ENCODE measurements at places on chromosomes 13 and 19. TPM values are rescaled to one million over a fixed set of nuclear protein-coding genes. Genes with fewer than 3 reads are reported as not detected.

DNA sequence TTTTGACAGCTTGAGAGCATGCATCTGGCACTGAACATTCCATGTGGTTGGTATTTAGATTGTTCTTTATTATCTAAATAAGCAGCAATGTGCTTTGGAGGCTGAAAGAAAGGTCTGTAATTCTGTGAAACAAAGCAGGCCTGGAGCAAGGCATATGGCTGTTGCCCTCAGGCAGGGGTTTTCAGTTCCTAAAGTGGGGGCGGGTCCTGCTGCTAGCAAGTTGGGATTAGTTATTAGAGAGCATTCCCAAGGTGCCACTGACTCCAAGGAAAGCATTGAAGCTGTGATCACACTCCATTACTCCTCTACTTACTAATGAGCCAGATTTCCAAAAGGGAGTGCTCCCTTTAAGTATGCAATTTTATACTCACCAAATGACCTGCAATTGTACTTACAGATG is 432.2 kb downstream of the OLFM4 start:
- H3K4me3 ChIP-seq = no peak overlapping the region
- H3K4me1 ChIP-seq = no peaks in the 10 kb centered on the region
- no peaks in the 10 kb centered on the region for H3K36me3 ChIP-seq
- DNase-seq = no peak
- no peak overlapping the region for H3K27ac ChIP-seq

- no peak overlapping the region for H3K4me3 ChIP-seq
- peak; percentile 97 for DNase-seq
- H3K4me1 ChIP-seq = peaks cover 26% of the 10 kb centered on the region
- H3K27me3 ChIP-seq = no peaks in the 10 kb centered on the region
- no peaks in the 10 kb centered on the region for H3K36me3 ChIP-seq
These were observed 1.7 kb upstream of the ELANE start for GRCh38 chr19:850221-850978.

GRCh38 chr13:42364613-42365000 is 92.7 kb downstream of the AKAP11 start:
- no peak for DNase-seq
- H3K27me3 ChIP-seq = no peaks in the 10 kb centered on the region
- peaks cover 13% of the 10 kb centered on the region for H3K4me1 ChIP-seq
- no peak overlapping the region for H3K4me3 ChIP-seq

- peaks cover 62% of the 10 kb centered on the region for H3K27me3 ChIP-seq
- H3K36me3 ChIP-seq = no peaks in the 10 kb centered on the region
- no peak for DNase-seq
- peaks cover 3% of the 10 kb centered on the region for H3K4me1 ChIP-seq
- no peak overlapping the region for H3K4me3 ChIP-seq
These were observed 3.2 kb upstream of the IFNL4 start for GRCh38 chr19:39251846-39252245.

DNA sequence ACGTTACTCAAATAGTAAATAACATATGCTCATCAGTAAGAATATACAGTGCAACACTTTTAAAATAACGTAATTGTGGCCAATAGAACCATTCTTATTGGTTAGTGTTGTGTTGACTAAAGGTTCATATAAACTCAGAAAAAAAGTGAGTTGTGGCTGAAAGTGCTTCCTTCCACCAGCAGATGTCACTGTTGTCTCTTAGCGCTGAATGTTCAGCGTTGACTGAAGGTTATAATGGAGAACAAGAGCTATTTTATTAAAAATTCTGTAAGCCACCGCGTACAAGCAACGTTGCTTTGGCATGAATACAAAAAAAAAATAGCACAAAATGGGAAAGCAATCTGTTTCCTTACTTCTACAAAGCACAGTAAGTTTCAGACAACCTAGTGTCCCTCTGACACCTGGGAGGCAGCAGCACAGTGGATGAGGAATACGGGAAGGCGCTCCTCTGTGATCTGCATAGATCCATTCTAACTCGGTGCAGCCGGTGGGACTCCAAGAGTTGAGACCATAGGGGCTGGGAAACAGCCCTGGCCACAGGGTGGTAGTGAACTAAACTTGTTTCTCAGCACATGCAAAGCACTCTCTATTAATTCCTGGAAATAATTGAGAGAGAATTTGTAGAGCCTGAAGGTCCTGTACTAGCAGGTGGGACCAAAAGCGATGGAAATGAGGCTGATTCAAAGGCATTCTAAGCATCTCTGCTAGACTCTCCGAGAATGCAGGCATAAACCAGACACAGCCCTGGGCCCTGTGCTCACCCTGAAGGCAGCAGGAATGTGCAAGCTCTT is 23.9 kb upstream of the OXGR1 start:
- H3K27me3 ChIP-seq = peaks cover 24% of the 10 kb centered on the region
- H3K4me3 ChIP-seq = peak overlapping the region; percentile 48
- DNase-seq = no peak
- no peaks in the 10 kb centered on the region for H3K36me3 ChIP-seq
- H3K27ac ChIP-seq = no peak overlapping the region

- H3K27me3 ChIP-seq = no peaks in the 10 kb centered on the region
- DNase-seq = no peak
- no peak overlapping the region for H3K4me3 ChIP-seq
These were observed 274.8 kb downstream of the TSHZ3 start for GRCh38 chr19:31074199-31075125.

DNA sequence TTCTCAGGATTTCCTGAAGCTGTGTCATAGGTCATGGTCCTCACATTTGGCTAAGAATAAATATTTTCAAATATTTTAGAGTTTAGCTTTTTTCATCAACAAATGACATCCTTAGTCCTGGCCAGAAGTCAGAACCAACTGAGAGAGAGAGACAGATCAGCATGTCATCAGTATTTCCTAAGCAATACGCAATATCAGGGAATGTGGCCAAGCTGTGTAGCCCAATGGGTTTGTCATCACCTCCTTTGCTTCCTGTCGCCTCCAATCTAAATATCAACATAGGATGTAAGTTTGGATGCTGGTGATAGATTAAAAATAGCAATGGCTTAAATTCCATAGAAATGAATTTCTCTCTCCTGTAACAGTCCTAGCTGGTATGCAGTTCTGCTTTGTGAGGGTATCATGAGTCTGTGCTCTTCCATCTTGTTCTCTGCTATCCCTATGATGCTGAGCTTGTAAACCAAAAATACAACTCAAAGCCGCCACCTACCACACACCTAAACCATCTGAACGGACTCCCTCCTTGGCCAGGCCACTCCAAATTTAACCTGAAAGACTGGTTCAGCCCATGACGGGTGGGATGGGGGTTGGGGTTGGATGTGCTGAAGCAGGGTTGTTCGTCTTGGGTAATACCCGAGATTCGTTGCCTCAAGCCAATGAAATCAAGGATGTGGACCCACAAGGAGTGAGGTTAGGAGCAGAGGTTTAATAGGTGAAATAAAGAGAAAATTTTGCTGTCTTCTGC is 10.0 kb upstream of the IGSF23 start:
- peaks cover 15% of the 10 kb centered on the region for H3K27me3 ChIP-seq
- no peak overlapping the region for H3K27ac ChIP-seq

DNA sequence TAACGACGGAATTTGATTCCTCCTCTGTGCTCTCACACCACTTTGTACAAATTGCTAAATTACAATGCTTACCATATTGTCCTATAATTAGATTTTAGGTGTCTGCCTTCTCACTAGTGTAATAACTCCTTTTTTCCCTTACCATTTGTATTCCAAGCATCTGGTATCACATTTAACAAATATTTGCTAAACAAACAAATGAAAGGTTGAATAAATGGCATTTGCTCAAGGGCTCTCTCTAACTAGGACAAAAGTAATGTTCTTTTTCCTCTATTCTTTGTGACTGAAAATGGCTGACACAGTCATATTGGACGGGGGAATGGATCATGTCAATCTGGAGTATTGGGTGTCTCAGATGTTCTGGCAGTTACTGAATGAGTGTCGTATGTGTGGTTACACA is 99.7 kb downstream of the ENOX1 start:
- H3K27ac ChIP-seq = peak overlapping the region; percentile 3
- DNase-seq = no peak
- no peaks in the 10 kb centered on the region for H3K36me3 ChIP-seq
- H3K4me1 ChIP-seq = peaks cover 28% of the 10 kb centered on the region

MEDAG gene
- total RNA-seq = 2.0 TPM

GRCh38 chr13:80477661-80478443 is 136.9 kb upstream of the SPRY2 start:
- peaks cover 28% of the 10 kb centered on the region for H3K4me1 ChIP-seq
- no peak overlapping the region for H3K27ac ChIP-seq
- no peaks in the 10 kb centered on the region for H3K27me3 ChIP-seq
- H3K36me3 ChIP-seq = no peaks in the 10 kb centered on the region
- no peak for DNase-seq

DNA sequence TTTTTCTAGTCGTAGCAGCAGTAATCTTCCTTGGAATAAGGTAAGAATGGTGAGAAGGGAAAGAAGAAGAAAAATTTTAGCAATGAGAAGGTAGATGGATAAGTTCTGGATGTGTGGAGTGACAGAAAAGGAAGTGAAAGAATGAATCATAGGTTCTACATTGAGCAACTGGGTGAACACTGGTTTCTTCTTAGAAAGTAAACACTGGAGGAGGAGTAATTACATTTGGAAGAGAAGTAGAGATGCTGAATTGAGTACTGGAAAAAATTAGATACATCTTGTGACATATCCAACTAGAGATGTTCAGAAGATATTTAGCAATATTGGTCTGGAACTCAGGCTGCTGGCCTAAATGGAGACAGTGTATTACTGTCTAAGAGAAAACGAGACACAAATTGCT is 148.5 kb downstream of the GPC5 start:
- H3K36me3 ChIP-seq = peaks cover 3% of the 10 kb centered on the region
- H3K27me3 ChIP-seq = no peaks in the 10 kb centered on the region
- no peak for DNase-seq
- no peaks in the 10 kb centered on the region for H3K4me1 ChIP-seq

DNA sequence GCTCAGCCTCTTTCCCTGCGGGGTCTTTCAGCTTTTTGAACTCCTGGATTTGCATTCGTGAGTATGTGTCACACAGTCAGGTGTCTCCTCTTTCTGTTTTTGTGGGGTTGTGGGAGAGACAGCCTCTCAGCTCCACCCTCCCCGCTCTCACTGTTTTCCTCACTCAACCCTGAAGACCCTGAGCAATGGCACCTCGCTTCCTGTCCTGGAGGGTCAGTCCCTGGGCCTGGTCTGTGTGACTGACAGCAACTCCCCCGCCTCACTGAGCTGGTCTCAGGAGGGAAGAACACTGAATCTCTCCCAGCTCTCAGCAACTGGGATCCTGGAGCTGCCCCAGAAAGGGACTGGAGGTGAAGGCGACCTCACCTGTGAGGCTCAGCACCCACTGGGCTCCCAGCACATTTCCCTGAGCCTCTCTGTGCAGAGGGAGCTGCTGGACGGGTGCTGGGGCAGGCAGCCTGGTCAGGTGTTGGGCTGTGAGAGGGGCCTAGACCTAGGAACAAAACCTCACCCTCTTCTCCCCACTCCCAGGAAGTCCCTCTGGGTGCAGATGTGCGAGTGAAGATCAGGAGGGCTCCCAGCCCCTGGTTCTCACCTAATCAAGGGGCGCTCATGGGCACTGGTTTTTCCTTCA is 4.2 kb upstream of the SIGLEC7 start:
- no peaks in the 10 kb centered on the region for H3K4me1 ChIP-seq
- no peaks in the 10 kb centered on the region for H3K36me3 ChIP-seq
- no peak overlapping the region for H3K27ac ChIP-seq
- H3K27me3 ChIP-seq = peaks cover 2% of the 10 kb centered on the region
- no peak overlapping the region for H3K4me3 ChIP-seq
- DNase-seq = no peak

GRCh38 chr19:11410682-11411081 is 8.4 kb downstream of the RGL3 start:
- no peaks in the 10 kb centered on the region for H3K36me3 ChIP-seq
- H3K27ac ChIP-seq = no peak overlapping the region
- peaks cover 7% of the 10 kb centered on the region for H3K27me3 ChIP-seq

- no peaks in the 10 kb centered on the region for H3K27me3 ChIP-seq
- DNase-seq = no peak
- H3K4me3 ChIP-seq = no peak overlapping the region
- no peak overlapping the region for H3K27ac ChIP-seq
- H3K36me3 ChIP-seq = peaks cover 2% of the 10 kb centered on the region
- peaks cover 24% of the 10 kb centered on the region for H3K4me1 ChIP-seq
These were observed 124.7 kb downstream of the GPC5 start for GRCh38 chr13:91523116-91523515.

GRCh38 chr19:50728084-50728737 is 5.0 kb downstream of the CLEC11A start:
- no peak overlapping the region for H3K27ac ChIP-seq
- no peaks in the 10 kb centered on the region for H3K36me3 ChIP-seq
- no peak for DNase-seq
- H3K27me3 ChIP-seq = peaks cover 8% of the 10 kb centered on the region

GRCh38 chr19:35928507-35928906 is 7.7 kb upstream of the LRFN3 start:
- peaks cover 21% of the 10 kb centered on the region for H3K27me3 ChIP-seq
- peaks cover 8% of the 10 kb centered on the region for H3K4me1 ChIP-seq
- no peak overlapping the region for H3K27ac ChIP-seq
- H3K36me3 ChIP-seq = no peaks in the 10 kb centered on the region

NCAN gene
- total RNA-seq = not detected

LTBP4 gene
- 85.9 TPM for total RNA-seq

CD33 gene
- not detected for total RNA-seq

LILRB3 gene
- total RNA-seq = not detected

- no peaks in the 10 kb centered on the region for H3K4me1 ChIP-seq
- H3K4me3 ChIP-seq = no peak overlapping the region
- no peak overlapping the region for H3K27ac ChIP-seq
- H3K36me3 ChIP-seq = no peaks in the 10 kb centered on the region
- H3K27me3 ChIP-seq = no peaks in the 10 kb centered on the region
- DNase-seq = no peak
These were observed 8.8 kb upstream of the KLK8 start for GRCh38 chr19:51010066-51010795.

Measured in osteocyte (in vitro differentiated cells).